NCI-H2227 treated with DMSO at 0.1 percent for 48 hours (cell line): ENCODE measurements at places on chromosomes 7 and 10.

DNA sequence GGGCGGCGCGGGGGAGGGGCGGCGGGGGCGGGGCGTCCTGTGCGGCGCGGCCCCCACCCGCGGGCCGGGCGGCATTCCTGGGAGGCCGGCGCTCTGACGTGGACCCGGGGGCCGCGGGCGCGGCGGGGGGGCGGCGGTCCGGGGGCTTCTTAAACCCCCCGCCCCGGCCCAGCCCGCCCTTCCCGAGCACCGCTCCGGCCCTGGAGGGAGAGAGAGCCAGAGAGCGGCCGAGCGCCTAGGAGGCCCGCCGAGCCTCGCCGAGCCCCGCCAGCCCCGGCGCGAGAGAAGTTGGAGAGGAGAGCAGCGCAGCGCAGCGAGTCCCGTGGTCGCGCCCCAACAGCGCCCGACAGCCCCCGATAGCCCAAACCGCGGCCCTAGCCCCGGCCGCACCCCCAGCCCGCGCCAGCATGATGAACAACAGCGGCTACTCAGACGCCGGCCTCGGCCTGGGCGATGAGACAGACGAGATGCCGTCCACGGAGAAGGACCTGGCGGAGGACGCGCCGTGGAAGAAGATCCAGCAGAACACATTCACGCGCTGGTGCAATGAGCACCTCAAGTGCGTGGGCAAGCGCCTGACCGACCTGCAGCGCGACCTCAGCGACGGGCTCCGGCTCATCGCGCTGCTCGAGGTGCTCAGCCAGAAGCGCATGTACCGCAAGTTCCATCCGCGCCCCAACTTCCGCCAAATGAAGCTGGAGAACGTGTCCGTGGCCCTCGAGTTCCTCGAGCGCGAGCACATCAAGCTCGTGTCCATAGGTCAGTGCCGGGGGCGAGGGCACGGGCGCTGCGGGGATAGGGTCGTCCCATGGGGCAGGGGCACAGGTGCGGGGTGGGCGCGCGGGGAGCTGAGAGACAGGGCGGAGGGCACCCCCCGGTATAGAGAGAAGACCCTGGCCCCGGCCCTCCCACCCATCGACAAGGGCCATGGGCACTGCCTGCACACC lies at the start of gene FLNC:
FLNC (plus strand) TSS at position 176 of the 947 bp plus-strand sequence; CDS start at position 408, 232 bp downstream.
- DNase-seq: no peak

- no peak for DNase-seq
Measured at GRCh38 chr10:99233689-99234037, 2.0 kb downstream of the HPSE2 start.

GRCh38 chr7:27204851-27205322 lies 5.0 kb upstream of the HOXA13 start:
- no peak for DNase-seq

GRCh38 chr7:18667466-18667865 lies 171.9 kb downstream of the HDAC9 start:
- DNase-seq: no peak

- DNase-seq: no peak
Measured at GRCh38 chr7:19489162-19489820, 219.5 kb downstream of the POLR1F start.
